PC-3 (cell line): ENCODE measurements at places on chromosomes 7 and 10.

DNA sequence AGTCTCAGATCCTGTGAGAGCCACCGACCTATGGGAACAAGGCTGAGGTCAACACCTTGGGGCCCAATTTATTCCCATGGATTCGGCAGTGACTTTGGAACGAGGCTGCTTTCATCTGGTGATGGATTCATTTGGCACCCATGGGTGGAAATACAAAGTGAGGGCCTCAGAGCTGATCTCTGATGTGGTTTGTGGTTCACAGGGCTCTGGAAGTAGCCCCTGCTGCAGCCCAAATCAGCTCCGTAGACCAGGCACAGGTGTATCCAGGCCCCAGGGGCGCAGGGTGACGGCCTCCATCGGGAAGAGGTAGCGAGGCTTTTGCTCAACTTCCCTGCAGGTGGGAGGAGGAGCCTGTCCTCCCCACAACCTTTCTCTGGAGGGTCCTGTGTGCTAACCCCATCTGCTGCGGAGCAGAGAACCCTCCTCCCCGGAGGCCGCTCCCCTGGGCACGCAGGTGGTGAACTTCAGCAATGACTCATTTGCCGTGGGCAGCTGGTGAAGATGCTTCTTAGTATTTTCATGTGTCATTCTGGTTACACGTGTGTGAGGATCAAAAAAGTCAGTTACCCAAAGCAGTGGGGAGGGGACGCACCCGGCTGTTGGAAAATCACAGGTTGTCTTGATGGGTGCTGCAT, 7.5 kb upstream of the JAKMIP3 start:
- no peak overlapping the region for H3K4me3 ChIP-seq
- H3K36me3 ChIP-seq: no peaks in the 10 kb centered on the region
- H3K27me3 ChIP-seq: no peaks in the 10 kb centered on the region
- H3K4me1 ChIP-seq: no peaks in the 10 kb centered on the region

DNA sequence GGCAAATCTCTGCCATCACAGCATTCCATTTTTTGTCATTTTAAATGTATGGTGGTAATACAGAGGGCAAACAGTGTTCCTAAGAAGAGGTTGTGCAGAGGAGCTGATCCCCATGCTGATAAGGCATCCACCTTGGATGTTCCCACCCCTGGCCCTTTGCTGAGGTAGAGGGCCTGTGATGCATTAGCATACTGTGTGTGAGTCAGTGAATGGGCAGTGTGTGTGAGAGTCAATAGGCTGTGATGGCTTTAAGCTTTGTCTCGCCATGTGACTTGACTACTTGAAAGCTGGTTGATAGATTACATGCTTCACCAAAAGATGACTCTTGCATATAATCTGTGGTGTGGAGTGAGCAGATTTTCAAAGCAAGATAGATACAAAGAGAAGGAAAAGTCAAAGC, 81.3 kb downstream of the INSYN2A start:
- no peaks in the 10 kb centered on the region for H3K27me3 ChIP-seq
- no peaks in the 10 kb centered on the region for H3K4me1 ChIP-seq
- H3K27ac ChIP-seq: no peak overlapping the region
- H3K4me3 ChIP-seq: no peak overlapping the region

GRCh38 chr10:18333621-18334020, 193.4 kb downstream of the CACNB2 start:
- DNase-seq: no peak
- H3K36me3 ChIP-seq: no peaks in the 10 kb centered on the region
- no peak overlapping the region for H3K27ac ChIP-seq
- no peaks in the 10 kb centered on the region for H3K27me3 ChIP-seq
- H3K4me1 ChIP-seq: no peaks in the 10 kb centered on the region

DNA sequence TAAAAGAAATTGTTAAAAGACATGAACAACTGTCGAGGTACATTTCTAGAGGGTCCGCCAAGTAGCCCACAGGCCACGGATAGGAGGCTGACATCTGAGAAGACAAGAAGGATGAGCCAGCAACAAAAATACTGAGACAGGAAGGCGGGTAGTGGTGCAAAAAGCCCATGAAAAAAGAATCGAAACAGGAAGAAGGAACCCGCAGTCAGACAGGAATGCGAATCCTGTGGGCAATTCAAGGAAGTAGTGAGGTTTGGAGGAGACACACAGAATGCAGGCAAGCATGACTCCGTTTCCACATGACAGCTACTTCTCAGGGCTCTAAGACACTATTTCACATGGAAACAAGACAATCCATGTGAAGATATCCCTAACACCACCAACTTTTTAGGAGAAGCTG, 125.2 kb downstream of the DOCK4 start:
- no peaks in the 10 kb centered on the region for H3K36me3 ChIP-seq
- H3K27ac ChIP-seq: peak overlapping the region; percentile 88
- peak overlapping the region; percentile 18; the same call in 1 of the 2 replicates for H3K4me3 ChIP-seq
- peaks cover 28% of the 10 kb centered on the region for H3K4me1 ChIP-seq
- no peaks in the 10 kb centered on the region for H3K27me3 ChIP-seq

- H3K27ac ChIP-seq: no peak within 1 kb of the TSS
- peaks cover 65% of the 10 kb centered on the region for H3K27me3 ChIP-seq
These were observed at the start of gene DNAH11 for GRCh38 chr7:21542891-21543527. Gene DNAH11 (plus strand): TSS chr7:21543039. CDS start chr7:21543246, 207 bp downstream.

DNA sequence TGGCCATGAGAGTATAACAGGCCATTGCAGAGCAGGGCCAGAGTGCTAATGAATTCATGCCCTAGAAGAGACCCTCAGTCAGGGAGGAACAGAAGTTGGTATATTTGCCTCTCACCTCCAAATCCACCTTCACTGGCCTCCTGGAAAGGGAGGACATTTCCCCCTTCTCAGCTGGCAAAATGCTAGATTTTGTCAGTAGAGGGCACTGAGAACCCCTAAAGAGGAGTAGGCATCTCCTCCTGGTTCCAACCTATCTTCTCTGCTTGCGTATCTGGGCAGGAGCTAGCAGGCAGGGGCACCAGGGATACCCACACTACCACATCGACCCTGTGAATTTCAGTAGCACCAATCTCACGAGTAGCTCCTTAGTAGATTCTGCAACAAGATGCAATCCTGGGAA, 79.8 kb upstream of the GHITM start:
- H3K4me1 ChIP-seq: no peaks in the 10 kb centered on the region
- no peak for DNase-seq
- H3K27me3 ChIP-seq: no peaks in the 10 kb centered on the region

DNA sequence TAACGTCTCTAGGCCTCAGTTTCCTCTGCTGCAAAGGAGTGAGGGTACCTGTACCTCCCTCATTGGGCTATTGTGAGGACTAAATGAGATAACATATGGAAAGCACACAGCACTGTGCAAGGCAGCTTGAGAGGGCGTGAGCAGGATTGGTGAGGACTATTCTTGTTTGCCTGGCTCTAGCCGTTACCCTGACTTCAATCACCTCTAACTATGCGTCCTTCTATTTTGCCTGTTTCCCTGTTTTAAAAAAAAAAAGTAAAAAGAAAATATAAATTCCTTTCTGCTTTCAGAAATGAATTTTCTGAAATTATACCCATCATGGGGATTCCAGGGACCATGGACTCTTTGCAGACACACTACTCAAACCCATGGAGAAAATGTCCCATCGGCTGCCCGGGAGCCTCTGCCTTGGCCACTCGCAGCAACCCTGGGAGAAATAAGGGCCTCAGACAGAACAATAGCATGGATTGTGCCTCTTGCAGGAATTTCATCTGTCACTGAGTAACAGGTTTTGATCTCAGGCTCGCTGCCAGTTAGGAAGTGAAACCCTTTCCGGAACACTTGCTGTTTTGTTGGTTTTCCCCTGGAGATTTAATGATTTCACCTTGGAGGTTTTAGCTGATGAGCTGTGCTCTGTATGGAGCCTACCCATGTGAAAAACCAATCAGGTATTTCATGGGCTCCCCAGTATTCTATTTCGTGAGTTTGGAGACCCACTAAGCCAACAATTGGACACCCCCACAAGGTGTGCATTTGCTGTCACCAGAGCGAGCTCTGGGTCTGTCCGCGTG, 55.6 kb downstream of the STEAP1B start:
- H3K4me1 ChIP-seq: peaks cover 40% of the 10 kb centered on the region
- H3K27ac ChIP-seq: peak overlapping the region; percentile 91
- DNase-seq: peak; percentile 87
- H3K36me3 ChIP-seq: no peaks in the 10 kb centered on the region

GRCh38 chr7:82803411-82803810, 359.3 kb downstream of the PCLO start:
- DNase-seq: peak; percentile 4
- H3K27ac ChIP-seq: no peak overlapping the region
- no peaks in the 10 kb centered on the region for H3K36me3 ChIP-seq
- H3K27me3 ChIP-seq: no peaks in the 10 kb centered on the region
- no peak overlapping the region for H3K4me3 ChIP-seq

GRCh38 chr10:88707429-88708155, 1.5 kb downstream of the LIPK start:
- no peaks in the 10 kb centered on the region for H3K4me1 ChIP-seq
- H3K36me3 ChIP-seq: no peaks in the 10 kb centered on the region
- no peaks in the 10 kb centered on the region for H3K27me3 ChIP-seq
- DNase-seq: no peak
- no peak overlapping the region for H3K27ac ChIP-seq

DNA sequence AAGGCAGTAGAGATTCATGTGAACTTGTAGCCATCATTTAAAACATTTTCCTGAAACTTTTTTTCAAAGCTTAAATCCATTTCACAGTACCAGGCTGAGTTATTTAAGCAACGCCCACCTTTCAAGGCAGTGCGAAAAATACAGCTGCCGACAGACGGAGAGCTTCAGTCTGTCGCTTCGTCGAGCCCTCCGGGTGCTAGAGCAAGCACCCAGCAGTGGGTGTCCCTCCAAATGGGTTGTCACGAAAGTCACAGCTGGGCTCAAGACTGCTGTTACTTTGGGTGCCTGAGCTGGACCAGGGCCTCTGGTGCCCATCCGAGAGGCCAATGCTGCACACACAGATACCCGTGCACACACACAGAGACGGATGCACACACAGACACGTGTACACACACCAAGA, 135.6 kb downstream of the TCERG1L start:
- H3K4me3 ChIP-seq: no peak overlapping the region
- no peaks in the 10 kb centered on the region for H3K27me3 ChIP-seq
- no peak overlapping the region for H3K27ac ChIP-seq
- H3K4me1 ChIP-seq: no peaks in the 10 kb centered on the region
- no peaks in the 10 kb centered on the region for H3K36me3 ChIP-seq

GRCh38 chr10:129386415-129387257, 80.4 kb upstream of the MGMT start:
- H3K27ac ChIP-seq: no peak overlapping the region
- H3K4me1 ChIP-seq: no peaks in the 10 kb centered on the region
- no peaks in the 10 kb centered on the region for H3K27me3 ChIP-seq

DNA sequence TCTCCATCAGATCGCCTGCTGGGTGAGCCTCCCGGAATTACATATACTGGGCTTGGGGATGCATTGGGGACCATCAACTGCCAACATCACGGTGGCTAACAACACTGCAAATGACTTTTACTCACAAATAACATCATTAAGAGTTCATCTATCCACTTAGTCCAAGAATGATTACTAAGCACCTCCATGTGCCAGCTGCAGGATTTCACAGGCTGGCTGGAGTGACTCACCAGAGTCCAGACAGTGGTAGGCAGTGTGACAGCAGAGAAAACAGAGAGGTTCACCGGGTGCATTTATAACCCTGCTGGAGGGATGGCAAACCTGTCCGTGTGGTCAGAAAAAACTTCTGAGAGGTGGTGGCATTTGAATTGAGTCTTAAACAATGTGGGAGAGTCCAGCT, 3.2 kb upstream of the IGFBP3 start:
- peak overlapping the region; percentile 55 for H3K27ac ChIP-seq
- H3K27me3 ChIP-seq: no peaks in the 10 kb centered on the region
- DNase-seq: peak; percentile 81
- peaks cover 39% of the 10 kb centered on the region for H3K4me1 ChIP-seq

GRCh38 chr10:62560201-62560819, 186.1 kb downstream of the ZNF365 start:
- H3K27ac ChIP-seq: no peak overlapping the region
- DNase-seq: peak; percentile 42
- no peak overlapping the region for H3K4me3 ChIP-seq
- peaks cover 10% of the 10 kb centered on the region for H3K4me1 ChIP-seq

- H3K27ac ChIP-seq: no peak overlapping the region
- no peak overlapping the region for H3K4me3 ChIP-seq
- no peaks in the 10 kb centered on the region for H3K36me3 ChIP-seq
- no peaks in the 10 kb centered on the region for H3K4me1 ChIP-seq
- H3K27me3 ChIP-seq: no peaks in the 10 kb centered on the region
- no peak for DNase-seq
These were observed 96.8 kb downstream of the TCERG1L start for GRCh38 chr10:131214521-131215244.

- H3K36me3 ChIP-seq: no peaks in the 10 kb centered on the region
- H3K4me1 ChIP-seq: no peaks in the 10 kb centered on the region
- no peak overlapping the region for H3K27ac ChIP-seq
- H3K27me3 ChIP-seq: no peaks in the 10 kb centered on the region
- H3K4me3 ChIP-seq: no peak overlapping the region
These were observed 593.5 kb downstream of the NRG3 start for GRCh38 chr10:82468453-82468852.

DNA sequence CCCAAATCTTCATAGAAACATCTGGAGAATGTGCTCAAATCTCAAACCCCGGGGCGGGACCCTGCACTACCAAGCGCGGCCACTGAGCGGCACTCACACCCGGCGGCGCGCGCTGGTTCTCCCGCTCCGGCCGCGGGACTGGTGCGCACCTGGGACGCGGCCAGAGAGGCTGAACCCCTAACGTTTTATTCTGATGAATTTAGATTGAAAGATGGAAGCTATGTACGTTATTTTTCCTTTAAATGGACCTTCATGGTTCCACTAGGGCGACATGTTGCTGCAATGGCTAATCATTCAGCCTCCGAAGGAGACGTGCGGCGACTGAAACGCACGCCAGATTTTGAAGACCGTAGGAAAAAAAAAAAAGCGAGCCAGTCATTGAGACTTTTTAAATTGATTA, 107.0 kb upstream of the INSIG1 start:
- H3K36me3 ChIP-seq: no peaks in the 10 kb centered on the region
- H3K27ac ChIP-seq: no peak overlapping the region
- peak overlapping the region; percentile 12; the same call in 1 of the 2 replicates for H3K4me3 ChIP-seq
- H3K27me3 ChIP-seq: no peaks in the 10 kb centered on the region
- peak; percentile 39 for DNase-seq

GRCh38 chr7:148398844-148399365, 191.7 kb upstream of the C7orf33 start:
- no peaks in the 10 kb centered on the region for H3K4me1 ChIP-seq
- H3K4me3 ChIP-seq: no peak overlapping the region
- peaks cover 75% of the 10 kb centered on the region for H3K27me3 ChIP-seq
- H3K27ac ChIP-seq: no peak overlapping the region

DNA sequence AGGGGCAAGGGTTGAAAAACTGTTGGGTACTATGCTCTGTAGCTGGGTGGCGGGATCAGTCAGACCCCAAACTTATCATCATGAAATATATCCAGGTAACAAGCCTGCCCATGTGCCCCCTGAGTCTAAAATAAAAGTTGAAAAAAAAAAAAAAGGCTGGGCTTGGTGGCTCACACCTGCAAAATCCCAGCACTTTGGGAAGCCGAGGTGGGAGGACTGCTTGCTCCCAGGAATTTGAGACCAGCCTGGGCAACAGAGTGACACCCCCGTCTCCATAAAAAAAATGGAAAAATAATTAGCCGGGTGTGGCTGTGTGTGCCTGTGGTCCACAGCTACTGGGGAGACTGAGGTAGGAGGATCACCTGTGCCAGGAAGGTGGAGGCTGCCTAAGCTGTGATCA, 83.5 kb downstream of the VIPR2 start:
- H3K4me3 ChIP-seq: no peak overlapping the region
- 0 out of 2 replicates have a peak, but pooled peaks cover 2% of the 10 kb centered on the region for H3K27me3 ChIP-seq
- H3K36me3 ChIP-seq: no peaks in the 10 kb centered on the region
- H3K4me1 ChIP-seq: no peaks in the 10 kb centered on the region
- DNase-seq: no peak

GRCh38 chr7:57424515-57425238, 25.3 kb upstream of the ZNF716 start:
- no peaks in the 10 kb centered on the region for H3K27me3 ChIP-seq
- no peak overlapping the region for H3K4me3 ChIP-seq
- H3K4me1 ChIP-seq: no peaks in the 10 kb centered on the region
- DNase-seq: no peak
- H3K27ac ChIP-seq: no peak overlapping the region
